ENCODE measurements at places on chromosomes 6 and 20. TPM values are rescaled to one million over a fixed set of nuclear protein-coding genes. Genes with fewer than 3 reads are reported as not detected.

DNA sequence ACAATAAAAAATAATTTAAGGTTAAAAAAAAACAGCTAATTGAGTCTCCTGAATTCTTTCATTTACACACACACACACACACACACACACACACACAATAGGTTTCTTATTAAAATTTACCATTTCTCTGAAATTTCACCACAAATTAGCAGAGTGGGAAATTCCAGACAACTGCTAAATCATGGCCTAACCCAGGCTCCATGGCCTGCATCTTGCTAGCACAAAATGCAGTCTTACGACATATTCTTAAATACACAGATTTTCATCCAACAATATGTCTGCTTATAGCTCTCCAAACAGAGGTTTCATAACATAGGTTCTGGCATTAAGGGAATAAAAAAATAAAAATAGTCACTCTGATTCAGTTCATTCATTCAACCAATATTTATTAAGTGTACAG lies 46.9 kb downstream of the SOD2 start:
- H3K27me3 ChIP-seq: no peaks in the 10 kb centered on the region
- DNase-seq: no peak
- H3K36me3 ChIP-seq: no peaks in the 10 kb centered on the region

WFDC12 gene
- 1.8 TPM for total RNA-seq

DNA sequence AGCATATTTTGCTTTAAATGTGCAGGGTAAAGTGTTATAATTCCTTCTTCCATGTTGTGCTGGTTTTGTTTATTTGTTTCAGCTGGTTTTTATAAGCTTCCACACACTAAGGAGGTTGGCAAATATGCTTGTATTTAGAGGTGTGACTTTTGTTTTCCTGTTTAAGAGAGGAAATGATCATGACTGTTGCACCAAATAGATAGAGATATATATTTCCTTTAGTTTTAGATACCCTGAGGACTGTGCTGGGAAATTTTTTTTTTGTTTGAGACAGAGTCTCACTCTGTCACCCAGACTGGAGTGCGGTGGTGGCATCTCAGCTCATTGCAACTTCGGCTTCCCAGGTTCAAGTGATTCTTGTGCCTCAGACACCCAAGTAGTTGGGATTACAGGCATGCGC lies 5.8 kb downstream of the TBPL1 start:
- no peaks in the 10 kb centered on the region for H3K27me3 ChIP-seq
- no peaks in the 10 kb centered on the region for H3K36me3 ChIP-seq
- H3K27ac ChIP-seq: no peak overlapping the region
- no peak for DNase-seq
- H3K4me1 ChIP-seq: peaks cover 24% of the 10 kb centered on the region
- no peak overlapping the region for H3K4me3 ChIP-seq

DNA sequence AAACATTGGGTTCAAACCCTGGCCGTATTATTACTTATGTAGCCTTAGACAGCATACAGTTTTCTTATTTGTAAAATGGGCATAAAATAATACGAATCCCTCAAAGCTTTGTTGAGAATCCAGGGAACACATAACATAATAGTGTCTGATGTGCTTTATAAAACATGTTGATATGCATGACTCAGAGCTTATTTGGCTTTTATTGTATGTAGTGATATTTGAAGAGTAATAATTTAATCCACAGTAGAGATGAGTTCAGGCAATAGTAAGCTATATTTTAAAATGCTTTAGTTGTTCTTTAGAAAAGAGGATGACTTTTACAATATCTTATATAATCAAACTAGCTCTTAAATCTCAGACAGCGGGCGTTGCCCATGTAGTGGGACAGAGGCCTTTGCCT lies 176.4 kb downstream of the SIM1 start:
- DNase-seq: no peak
- H3K4me1 ChIP-seq: no peaks in the 10 kb centered on the region
- no peak overlapping the region for H3K4me3 ChIP-seq

DNA sequence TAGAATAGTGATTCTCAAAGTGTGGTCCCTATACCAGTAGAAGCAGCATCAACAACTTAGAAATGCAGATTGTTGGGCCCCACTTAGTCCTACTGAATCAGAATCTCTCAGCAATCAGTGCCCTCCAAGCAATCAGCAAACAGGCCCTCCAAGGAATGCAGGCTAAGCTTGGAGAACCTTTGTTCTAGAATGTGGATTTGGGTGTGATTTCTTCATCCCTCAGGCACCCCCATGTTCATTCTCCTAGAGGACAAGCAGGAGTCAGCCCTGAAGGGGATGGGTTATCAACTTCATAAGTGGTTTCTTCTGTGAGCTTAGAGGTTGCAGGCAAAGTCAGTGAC lies 40.5 kb upstream of the TAF8 start:
- H3K4me1 ChIP-seq: peaks cover 44% of the 10 kb centered on the region
- H3K27ac ChIP-seq: peak overlapping the region; percentile 7
- H3K4me3 ChIP-seq: no peak overlapping the region
- H3K36me3 ChIP-seq: no peaks in the 10 kb centered on the region
- H3K27me3 ChIP-seq: no peaks in the 10 kb centered on the region

GRCh38 chr6:143179901-143180612 lies 119.4 kb downstream of the AIG1 start:
- H3K27ac ChIP-seq: no peak overlapping the region
- H3K4me1 ChIP-seq: no peaks in the 10 kb centered on the region
- no peaks in the 10 kb centered on the region for H3K36me3 ChIP-seq
- no peak for DNase-seq
